ENCODE measurements at places on chromosomes 7 and 10. TPM values are rescaled to one million over a fixed set of nuclear protein-coding genes. Genes with fewer than 3 reads are reported as not detected.

Gene NUPR2
- polyA plus RNA-seq: not detected

Gene XRCC2
- polyA plus RNA-seq: 12.1 TPM

Gene FAM241B
- 0.30 TPM for polyA plus RNA-seq

Gene ACTL6B
- not detected for polyA plus RNA-seq

Gene TRPV6
- not detected for polyA plus RNA-seq
